ENCODE measurements at places on chromosomes 13 and 19.
A peak's percentile ranks its signal among the peaks of the same experiment; 100 is the strongest.

- DNase-seq, result no peak
Observed at GRCh38 chr19:38044267-38045111, 137.5 kb downstream of the SIPA1L3 start.

DNA sequence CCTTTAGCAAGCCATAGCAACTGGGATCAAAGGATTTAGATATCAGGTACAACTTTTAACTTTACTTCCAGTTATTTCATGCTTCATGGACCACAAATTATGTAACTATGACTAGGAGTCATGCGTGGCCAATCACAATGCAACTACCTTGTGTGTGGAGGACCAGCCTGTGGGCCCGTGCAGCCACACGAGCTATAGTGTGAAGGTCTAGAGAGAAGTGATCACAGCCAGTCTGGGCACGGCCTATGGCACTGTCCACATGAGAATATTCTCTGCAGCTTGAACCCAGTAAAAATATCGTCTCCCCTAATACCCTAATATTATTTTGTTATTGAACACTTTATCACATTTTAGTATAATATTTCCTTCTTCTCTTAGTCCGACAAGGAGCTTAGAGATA lies 464.9 kb upstream of the MIR17HG start:
- no peak for DNase-seq

DNA sequence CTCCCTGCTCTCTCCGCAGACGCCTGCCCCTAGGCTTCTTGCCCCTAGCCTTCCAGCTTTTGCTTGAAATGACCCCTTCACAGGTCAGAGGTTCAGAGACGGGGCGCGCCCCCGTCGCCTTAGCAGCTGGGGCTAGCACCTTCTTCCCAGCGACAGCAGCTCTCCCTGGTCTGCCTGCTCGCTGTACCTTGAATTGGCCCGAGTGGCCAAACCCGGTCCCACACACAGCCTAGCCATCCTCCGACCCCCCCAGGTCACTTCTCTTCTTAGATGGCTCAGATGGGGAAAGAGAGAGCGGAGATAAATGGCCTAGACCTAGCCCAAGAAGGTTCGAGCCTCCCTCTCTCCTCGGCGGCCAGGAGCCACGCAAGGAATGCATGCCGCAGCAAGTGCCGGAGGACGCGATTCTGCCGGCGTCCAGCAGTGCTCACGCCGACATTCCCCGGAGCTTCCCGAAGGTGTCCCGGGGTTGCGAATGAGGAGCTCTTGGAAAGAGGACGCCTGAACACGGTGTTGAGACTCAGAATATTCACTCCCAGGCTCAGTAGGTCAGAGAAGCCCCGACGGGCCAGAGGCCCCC lies 1.3 kb downstream of the CDX2 start:
- no peak for DNase-seq

DNA sequence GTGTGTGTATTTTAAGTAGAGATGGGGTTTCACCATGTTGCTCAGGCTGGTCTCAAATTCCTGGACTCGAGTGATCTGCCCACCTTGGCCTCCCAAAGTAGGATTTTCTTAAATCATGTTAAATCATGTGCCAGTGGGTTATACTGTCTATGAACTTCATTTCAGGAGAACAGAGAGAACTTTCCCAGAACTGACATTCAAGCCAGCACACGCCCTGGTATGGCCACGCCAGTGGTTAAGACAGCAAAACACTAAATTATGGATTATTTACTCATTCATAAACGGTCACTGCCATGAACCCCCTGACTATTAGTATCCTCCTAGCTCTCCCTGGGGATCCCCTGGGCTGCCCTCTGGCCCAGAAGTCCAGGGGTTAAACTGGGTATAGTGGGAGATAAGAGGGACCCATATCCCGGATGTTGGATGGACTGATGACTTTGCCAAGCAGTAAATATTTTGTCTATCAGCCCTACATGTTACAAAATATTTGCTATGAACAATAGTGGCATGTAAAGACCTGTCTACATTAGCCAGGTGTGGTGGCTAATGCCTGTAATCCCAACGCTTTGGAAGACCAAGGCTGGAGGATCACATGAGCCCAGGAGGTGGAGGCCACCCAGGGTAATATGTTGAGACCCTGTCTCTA lies 16.1 kb upstream of the STRN4 start:
- no peak for DNase-seq

- DNase-seq, result no peak
Observed at GRCh38 chr19:36674201-36674600, 7.6 kb upstream of the ZNF461 start.

GRCh38 chr13:39415008-39415802 lies 187.8 kb downstream of the LHFPL6 start:
- no peak for DNase-seq

DNA sequence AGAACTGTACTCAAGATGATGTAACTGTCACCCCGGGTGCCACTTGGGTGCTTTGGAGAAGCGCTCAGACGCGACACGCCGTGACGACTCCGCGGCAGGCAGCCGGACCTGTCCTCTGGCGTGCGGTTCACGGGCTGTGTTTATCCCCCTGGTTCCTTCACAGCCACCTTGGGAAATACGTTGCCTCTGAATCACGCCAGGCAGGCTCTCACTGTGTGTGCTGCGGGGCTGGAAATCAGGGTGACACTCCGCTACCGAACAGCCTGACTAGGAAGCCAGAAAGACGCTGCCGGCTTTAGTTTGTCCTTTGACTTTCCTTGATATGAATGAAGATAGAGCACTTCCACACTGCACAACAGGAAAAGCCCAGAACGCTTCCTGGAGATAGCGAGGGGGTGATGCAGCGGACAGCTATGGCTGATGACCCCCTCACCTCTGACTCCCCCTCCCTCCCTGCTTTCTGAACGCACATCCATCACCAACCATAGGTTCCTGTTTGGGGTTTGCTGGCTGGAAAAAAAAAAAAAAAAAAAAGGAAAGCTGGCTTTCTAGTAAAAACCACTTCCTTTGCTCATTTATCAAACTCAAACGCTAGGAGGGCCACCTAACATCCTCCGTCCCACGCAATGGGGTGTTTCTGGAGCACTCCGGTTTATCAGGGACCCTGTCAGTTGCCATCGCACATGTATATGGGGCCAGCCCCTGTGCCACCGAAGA lies 3.7 kb upstream of the GP6 start:
- no peak for DNase-seq

DNA sequence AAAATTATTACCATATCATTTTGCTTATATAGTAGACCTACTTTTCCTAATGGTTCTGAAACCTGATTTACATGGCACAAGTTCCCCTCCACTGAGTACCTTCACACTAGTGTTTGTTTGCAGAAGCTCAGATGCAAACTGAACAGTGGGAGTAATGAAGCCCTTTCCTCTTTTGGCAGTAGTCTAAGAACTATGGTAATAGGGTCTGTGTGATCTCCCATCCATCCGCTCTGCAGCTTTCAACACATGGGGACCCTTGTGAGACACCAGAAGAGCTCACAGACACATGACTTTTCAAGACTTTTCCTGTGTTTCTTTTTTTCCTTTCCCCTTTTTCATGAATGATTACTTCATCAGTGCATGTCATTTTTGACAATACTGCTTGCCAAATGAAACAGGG lies 336.0 kb downstream of the ATP8A2 start:
- DNase-seq, result no peak

GRCh38 chr13:73248711-73249580 lies 190.1 kb downstream of the KLF5 start:
- no peak for DNase-seq

- DNase-seq, result no peak
Observed at GRCh38 chr13:28047757-28048388, 52.5 kb downstream of the FLT3 start.

DNA sequence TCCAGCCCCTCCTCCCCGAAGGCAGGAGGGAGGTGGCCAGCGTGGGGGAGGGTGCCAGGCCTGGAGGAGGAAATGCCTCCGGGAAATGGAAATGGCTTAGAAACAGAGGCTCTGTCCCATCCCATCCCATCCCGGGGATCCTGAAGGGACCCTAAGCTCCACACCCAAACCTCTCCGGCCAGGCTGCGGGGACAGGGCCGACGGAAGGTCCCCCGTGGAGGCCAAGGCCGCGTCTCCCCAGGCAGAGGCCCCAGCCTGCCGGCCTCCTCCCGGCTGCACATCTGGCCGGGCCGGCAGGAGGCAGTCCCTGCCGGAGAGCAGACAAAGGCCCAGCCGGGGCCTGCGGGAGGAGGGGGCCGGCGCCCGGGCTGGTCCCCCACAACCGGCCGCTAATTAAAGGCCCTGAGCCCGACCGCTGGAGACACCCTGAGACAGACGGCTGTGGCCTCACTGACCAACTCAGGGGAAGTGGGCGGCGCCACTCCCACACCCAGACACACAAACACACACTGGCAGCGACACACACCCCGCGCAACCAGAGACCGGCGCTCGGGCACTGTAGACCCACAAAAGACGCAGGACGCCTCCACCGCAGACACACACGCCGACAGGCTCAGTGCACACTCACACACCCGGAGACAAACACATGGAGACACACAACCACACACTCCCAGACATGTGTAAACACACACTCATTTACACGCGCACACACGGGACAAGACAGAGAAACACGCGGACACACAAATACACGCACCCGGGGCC lies 1.1 kb downstream of the ADAMTS10 start:
- no peak for DNase-seq

GRCh38 chr13:20416223-20416745 lies 109.4 kb downstream of the CRYL1 start:
- DNase-seq, result no peak

GRCh38 chr19:55446060-55446459 lies 3.0 kb upstream of the SHISA7 start:
- no peak for DNase-seq

DNA sequence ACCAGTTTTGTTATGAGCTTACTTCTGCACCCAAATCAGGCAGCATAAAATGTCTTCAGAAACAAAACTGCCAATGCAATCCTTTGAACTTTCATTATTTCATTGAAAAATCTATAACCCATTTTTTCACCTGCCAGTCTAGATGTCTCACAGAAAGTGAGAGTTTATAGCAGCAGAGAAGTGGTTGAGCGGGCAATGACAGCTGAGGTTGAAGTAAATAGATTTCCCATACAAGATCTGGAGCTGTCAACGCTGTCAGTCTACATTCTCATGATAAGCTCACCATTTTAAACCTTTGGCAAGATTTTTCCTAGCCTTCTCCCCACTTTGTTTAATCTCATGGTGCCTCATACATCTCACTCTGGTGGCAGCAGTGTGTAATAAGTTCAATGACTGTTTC lies 1144.9 kb upstream of the PCDH9 start:
- no peak for DNase-seq

- no peak for DNase-seq
Observed at GRCh38 chr13:91710733-91711132, 312.3 kb downstream of the GPC5 start.

- no peak for DNase-seq
Observed at GRCh38 chr13:48162217-48162616, 67.3 kb upstream of the MED4 start.

DNA sequence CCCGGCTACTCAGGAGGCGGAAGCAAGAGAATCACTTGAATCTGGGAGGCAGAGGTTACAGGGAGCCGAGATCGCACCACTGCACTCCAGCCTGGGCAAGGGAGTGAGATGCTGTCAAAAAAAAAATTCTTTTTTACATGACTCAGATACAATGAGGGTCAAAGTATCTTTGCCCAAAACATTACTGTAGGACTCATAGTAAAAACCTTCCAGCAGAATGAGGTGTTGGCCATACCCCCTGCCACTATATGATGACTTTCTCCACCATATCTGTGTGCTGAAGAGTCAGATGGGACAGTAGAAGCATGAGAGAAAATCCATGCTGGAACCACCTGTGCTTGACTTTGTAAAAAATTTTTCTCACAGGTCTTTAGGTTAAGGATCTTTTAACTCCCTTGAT lies 86.7 kb downstream of the COL4A2 start:
- DNase-seq, result no peak

GRCh38 chr13:110855363-110855762 lies 59.5 kb downstream of the ANKRD10 start:
- no peak for DNase-seq

- no peak for DNase-seq
Observed at GRCh38 chr13:31395090-31395489, 195.3 kb downstream of the B3GLCT start.

- no peak for DNase-seq
Observed at GRCh38 chr13:24671386-24672113, 8.7 kb upstream of the ATP12A start.

DNA sequence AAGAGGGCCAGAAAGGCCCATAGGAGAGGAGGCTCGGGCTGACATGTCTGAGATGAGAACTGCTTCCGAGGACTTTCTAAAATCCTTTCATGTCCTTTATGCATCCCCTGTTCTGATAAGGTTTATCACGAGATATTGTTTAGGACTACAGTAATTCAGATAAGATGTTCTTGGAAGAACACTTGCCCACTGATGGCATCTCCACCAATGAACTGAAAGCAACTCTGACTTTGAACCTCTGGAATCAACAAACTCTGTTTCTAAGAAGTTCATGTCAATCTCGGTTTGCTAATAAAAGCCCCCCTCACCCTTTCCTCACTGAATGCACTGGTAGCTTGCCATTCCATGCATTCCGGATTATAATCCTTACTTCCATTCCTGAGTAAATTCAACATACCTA lies 90.9 kb downstream of the FGF9 start:
- DNase-seq, result no peak

- no peak for DNase-seq
Observed at GRCh38 chr13:95420501-95420900, 119.2 kb upstream of the ABCC4 start.

GRCh38 chr19:3949997-3950859 lies 17.4 kb downstream of the NMRK2 start:
- no peak for DNase-seq

GRCh38 chr19:33252971-33253370 lies 27.3 kb upstream of the SLC7A10 start:
- no peak for DNase-seq

DNA sequence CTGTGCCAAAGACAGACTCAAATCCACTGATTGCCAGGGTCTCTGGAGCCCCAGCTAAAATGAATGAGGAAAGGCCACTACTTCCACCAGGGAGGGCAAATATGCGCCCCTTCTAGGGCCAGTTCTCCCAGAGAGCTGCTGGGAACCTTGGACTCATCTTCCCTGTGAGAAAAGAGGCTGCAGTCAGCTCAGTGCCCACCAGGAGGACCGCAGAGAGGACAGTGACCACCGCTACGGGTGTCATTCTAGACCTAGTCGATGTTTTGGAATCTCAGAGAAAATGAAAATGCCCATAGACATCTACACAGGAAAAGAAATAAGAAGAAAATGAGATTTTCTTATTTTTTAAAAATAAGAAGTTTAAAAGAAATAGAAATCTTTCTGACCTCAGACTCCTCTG lies 235.1 kb downstream of the UQCRFS1 start:
- DNase-seq, result no peak

- peak; percentile 85 for DNase-seq
Observed at GRCh38 chr13:23375001-23375971, 58.2 kb downstream of the SACS start.

- no peak for DNase-seq
Observed at GRCh38 chr13:108508263-108508662, 121.1 kb upstream of the MYO16 start.

DNA sequence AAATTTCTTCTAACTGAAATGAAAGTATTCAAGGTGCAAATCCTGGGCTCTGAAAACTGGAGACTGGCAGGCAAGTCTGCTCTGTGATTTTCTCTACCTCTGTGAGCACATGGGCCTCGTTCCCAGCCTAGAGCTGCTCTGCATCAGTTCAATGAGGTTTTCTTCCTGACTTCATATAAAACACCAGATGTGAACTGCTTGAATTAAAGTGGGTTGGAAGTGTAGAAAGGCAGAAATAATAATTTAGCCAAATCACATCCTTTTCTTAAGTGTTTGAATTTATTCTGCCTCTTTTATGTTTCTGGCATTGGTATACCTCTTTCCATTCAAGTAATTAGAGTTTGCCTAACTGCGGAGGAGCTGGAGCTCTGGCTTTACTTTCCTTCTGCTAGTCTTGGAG lies 540.8 kb downstream of the OLFM4 start:
- no peak for DNase-seq
